ENCODE measurements at places on chromosomes 1 and 21.

- no peak for DNase-seq
These were observed 44.3 kb downstream of the NEK2 start for GRCh38 chr1:211631168-211631567.

DNA sequence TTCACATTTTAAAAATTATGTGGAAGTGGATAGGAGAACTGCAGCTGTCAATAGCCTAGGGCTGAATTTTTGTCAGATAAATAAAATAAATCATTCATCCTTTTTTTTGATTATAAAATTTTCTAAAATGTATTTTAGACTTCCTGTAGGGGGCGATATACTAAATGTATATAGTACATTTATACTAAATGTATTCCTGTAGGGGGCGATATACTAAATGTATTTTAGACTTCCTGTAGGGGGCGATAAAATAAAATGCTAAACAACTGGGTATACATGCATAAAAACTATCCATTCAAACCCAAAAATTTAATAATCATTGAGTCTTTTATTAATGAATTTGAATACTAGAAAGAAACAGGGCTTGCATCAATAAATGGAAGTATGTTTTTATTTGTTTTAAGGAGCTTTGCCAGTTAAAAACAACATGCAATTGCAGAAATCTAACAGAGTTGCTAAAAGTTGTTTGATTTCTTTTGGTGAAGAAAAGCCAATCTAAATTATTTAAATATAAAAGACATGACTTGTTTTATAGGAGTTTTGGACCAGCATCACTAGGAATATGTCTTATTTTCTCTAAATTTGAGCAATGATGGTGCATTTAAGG is 31.4 kb downstream of the CLCA1 start:
- no peak for DNase-seq

DNA sequence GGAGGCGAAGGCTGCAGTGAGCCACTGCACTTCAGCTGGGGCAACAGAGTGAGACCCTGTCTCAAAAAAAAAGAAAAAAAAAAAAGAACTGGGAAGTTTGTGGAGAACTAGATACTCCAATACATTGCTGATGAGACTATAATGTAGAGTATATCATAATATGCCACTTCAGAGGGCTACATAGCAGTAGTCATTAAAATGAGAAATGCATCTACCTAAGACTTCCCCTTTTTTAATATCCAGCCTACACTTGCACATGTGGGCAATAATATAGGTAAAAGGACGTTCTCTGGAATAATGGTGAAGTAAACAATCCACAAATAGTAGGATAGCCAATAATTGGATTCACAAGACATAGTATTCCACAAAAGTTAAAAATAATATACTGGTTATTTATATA is 311.0 kb downstream of the HLX start:
- no peak for DNase-seq

DNA sequence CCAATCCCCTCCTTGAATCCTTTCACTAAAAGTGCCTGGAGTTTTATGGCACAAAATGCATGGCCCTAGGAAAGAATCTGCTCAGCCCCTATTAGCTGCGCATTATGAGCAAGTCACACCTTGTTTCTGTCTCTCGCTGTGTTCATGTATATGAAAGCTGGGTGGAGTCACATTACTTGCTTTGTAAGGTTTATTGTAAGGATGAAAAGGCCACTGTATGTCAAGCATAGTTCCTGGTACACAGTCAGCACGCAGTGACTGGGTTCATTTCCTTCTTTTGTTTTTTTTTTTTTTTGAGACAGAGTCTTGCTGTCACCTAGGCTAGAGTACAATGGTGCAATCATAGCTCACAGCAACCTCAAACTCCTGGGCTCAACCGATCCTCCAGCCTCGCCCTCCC is 6.7 kb upstream of the SLC9A1 start:
- no peak for DNase-seq

GRCh38 chr1:7228252-7228961 is 443.2 kb downstream of the CAMTA1 start:
- DNase-seq: no peak

DNA sequence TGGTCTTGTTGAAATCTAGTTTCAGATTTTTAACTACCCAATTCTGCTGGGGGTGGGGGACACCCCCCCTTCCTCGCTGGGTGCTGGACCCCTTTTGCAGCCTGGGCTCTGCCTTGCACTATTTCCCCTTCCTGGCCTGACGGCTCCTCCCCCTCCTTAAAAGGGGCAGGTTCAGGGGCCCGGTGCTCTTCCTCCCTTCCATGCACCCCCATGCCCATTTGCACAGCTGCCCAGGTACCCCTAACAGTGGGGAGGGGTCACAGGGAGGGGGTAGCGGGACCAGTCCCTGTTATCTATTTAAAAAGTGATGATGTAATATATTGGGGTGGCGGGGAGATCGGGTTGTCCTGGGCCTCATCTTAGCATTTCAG is 15.3 kb downstream of the ZBTB7B start:
- no peak for DNase-seq

DNA sequence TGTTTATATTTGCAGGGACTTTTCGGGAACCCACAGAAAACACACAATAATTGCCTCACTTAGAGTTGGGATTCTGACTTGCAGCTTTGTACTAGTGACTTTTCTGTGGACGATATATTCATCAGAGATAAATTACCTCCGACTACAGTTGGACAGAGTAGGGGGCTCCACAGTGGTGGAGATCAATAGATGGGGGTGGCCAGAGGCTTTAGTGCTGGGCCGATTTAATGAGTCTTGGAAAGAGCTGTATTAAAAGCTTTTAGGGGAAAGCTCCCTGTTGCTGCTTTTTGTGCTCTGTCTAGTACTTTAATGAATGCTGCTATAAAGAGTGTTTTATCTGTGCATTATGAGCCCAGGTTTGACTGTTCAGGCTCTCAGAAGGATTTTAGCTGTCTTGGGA is 359.2 kb upstream of the DPYD start:
- DNase-seq: no peak

GRCh38 chr1:57800376-57800775 is 376.5 kb upstream of the DAB1 start:
- DNase-seq: no peak

DNA sequence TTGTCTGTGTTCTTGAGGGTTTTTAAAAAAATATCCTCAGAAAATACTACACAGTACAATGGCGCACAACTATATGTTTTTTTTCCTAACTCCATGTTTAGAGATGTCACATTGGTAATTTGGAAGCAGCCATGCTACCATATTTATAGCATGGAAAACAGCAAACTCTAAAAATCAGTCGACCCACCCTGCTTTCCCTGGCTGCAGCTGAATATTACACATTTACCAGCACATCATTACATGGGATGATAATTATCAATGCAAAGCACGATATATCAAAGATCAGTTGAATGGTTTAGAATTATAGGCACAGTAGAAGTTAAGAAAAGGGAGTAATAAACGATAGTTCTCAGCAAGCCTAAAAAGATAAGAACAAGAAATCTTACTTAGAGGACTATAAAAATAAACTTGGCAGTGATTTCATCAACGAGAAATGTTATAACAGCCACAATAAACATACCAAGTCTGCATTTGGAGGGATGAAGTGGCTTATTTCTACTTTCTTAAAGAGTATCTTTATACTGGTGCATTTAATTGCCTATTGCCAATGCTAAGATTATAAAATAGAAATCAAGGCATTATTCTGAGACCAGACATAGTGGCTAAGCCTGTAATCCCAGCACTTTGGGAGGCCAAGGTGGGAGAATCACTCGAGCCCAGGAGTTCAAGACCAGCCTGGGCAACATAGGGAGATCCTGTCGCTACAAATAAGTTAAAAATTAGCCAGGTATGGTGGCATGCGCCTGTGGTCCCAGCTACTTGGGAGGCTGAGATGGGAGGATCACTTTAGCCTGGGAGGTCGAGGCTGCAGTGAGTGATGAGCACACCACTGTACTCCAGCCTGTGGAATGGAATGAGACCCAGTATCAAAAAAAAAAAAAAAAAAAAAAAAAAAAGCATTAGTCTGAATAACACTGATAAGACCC is 43.4 kb downstream of the WDR64 start:
- DNase-seq: no peak

GRCh38 chr1:153959454-153959853 is 1.0 kb upstream of the CRTC2 start:
- DNase-seq: no peak

DNA sequence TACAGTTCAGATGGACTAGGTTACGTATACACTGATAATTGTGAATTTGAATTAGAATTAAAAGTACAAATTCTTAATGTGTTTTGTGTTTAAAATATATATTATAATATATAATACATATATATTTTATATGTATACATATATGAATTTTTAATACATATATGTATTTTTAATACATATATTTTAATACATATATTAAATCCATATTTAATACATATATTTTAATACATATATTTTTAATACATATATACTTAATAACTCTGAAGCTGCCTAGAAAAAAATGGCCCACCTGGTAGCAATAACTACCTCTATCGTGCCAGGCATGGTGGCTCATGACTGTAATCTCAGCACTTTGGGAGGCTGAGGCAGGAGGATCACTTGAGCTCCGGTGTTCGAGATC is 179.1 kb upstream of the SAMSN1 start:
- DNase-seq: no peak

- no peak for DNase-seq
These were observed 2.5 kb upstream of the DENND2D start for GRCh38 chr1:111202707-111203623.

GRCh38 chr1:236568285-236568894 is 35.9 kb downstream of the HEATR1 start:
- DNase-seq: no peak

DNA sequence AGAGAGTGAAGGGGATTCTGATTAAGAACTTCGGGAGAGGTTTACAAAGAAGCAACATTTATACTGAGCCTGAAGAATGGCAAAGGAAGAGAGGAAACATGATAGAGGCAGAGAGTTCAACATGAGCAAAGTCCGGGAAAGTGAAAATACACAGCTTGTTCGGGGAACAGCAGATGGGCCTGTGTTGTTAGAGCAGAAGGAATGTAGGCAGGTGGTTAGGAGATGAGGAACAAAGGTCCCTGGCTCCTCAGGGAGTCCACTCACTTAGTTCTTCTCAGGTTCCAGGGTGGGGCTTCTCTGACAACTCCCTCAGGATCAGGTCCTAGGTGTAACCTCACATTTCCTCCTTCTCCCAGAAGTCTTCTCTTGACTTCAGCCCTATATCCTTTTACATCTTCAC is 5.1 kb upstream of the ZNF326 start:
- no peak for DNase-seq

DNA sequence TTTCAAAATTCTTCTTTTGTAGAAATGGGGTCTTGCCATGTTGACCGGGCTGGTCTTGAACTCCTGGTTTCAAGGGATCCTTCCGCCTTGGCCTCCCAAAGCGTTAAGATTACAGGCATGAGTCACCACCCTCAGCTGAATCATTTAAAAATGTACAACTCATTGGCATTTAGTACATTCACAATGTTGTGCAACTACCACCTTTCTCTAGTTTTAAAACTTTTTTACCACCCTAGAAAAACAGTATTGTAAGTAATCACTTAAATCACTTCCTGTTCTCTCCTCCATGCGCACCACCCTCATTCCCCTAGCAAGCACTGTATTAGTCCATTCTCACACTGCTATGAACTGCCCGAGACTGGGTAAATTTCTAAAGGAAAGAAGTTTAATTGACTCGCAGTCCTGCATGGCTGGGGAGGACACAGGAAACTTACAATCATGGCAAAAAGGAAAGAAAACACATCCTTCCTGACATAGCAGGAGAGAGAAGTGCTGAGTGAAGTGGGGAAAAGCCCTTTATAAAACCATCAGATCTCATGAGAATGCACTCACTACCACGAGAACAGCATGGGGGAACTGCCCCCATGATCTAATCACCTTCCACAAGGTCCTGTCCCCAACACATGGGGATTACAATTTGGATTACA is 14.4 kb upstream of the THEM5 start:
- no peak for DNase-seq

DNA sequence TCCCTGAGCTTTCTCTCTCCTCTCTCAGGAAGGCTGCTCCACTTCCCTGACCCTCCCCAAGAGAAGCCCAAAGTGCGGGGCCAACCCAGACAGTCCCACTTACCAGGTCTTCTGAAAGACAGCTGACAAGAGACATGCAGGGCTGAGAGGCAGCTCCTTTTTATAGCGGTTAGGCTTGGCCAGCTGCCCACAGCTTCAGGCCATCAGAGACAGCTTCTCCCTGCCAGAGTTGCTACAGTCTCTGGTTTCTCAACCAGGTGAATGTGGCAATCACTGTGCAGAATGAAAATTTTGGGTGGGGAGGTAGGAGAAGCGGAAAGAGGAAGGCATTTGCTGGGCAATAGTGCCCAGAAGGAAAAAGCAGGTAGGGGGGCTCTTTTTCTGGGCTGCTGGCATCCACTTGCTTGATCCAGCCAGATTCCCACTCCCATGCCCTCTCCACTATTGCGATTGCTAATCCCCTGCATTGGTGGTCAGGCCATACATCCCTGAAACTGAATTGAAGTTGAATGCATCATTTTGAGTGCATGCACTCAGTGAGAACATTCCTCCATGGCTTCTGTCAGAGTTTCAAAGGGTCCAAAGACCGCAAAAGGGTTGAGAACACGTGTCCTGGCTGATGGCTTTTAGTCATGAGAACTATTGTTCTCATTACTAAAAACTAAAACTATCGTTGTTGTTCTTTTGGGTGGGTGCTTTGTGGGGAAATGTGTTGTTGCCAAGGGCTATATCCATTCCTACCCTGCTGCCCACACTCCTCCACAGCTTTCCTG is at the start of gene S100A8:
S100A8 (minus strand) TSS at position 136 of the 773 bp plus-strand sequence. CDS start 538 bp downstream, outside the sequence.
- no peak for DNase-seq

GRCh38 chr1:44676484-44677200 is 2.1 kb downstream of the ARMH1 start:
- no peak for DNase-seq

GRCh38 chr1:229258757-229259060 is 12.2 kb upstream of the RAB4A start:
- no peak for DNase-seq

DNA sequence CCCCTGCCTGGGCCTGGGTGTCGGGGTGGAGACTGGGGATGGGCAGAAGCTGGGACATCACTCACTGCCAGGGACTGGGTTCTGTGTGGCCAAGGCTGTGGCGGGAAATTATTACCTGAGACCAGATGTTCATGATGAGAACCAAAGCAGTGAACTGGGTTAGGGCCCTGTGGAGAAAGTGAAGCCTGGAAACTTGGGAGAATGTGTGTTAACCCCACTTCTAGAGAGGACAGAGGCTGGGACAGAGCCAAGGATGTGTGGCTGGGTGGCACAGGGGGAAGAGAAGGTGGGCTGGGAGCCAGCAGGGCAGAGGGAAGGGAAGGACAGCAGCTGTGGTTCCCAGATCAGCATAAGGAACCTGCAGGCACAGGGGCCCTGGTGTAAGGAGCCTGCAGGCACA is 31.3 kb downstream of the CNIH3 start:
- no peak for DNase-seq

DNA sequence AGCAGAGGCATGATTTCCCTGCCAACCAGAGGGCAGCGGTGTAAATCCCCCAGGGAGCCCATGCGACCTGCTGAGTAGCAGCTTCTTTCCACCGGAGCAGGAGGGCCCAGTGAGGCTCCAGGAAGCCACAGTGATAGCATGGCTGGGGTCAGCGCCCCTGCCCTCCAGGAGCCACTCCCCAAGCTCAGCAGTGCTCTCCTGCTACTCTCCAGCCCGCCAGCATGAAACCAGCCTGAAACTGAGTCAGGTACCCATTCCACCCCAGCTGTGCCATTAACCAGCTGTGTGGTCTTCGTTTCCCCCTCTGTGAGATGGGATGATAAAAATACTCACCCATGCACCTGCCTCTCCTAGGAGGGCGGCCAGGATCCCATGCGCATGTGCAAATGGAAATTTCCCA is 123.8 kb upstream of the TMEM51 start:
- no peak for DNase-seq

GRCh38 chr1:115467196-115467595 is 129.1 kb upstream of the NGF start:
- no peak for DNase-seq

All from GM12892 (cell line).